ENCODE measurements at places on chromosomes 7 and 10.

DNA sequence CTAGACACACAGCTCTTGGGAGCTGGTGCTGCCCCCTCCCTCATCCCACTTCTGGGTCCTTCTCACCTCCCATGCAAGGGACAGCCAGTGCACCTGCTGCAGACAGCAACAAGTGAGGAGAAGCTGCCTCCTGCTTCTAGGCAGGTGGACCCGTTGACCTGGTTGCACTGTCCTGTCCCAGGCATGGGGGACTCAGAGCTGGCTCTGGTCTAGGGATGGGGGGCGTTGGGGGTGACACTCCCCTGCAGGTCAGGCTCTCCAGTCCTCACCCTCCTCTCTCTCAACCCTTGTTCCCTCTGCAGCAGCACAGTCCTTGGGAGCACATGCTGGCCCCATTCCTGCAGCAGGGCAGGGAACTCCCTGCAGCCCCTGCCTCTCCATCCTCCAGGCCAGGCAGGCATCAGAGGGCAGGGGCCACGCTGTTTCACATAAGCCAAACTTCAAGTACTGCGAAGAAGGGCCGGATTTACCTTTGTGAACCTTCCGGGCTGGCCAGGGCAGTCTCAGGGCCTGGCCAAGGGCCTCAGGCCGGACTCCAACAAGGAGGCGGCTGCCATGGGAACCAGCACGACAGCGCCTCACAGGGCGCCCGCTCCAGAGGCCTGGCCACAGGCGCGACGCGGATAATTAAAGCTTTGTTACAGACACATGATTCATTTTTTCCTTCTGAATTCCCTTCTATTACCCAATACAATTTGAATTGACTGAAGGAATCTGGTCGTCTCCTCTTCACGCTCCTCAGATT is 48.5 kb downstream of the RASGEF1A start:
- DNase-seq: no peak

GRCh38 chr10:7409045-7409731 is 1.6 kb downstream of the SFMBT2 start:
- DNase-seq: no peak

GRCh38 chr7:34365611-34366010 is 292.4 kb upstream of the NPSR1 start:
- no peak for DNase-seq

DNA sequence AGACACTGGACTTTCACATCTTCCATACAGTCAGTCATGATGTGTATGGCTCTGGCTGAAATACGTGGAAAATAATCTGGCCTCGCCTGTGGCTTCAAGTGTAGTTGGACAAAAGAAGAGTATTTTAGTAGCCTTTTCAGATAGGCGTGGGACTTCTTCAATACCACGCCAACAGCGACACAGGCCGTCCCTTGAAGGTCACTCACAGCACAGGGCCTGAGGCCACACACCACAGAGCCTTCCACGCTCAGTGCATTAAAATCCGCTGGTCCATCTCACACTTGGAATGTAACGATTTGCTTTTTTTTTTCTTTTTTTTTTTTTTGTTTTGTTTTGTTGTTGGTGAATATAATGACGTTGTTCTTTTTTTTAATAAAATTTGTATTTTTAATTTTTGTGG is 51.8 kb upstream of the SUN1 start:
- DNase-seq: no peak

DNA sequence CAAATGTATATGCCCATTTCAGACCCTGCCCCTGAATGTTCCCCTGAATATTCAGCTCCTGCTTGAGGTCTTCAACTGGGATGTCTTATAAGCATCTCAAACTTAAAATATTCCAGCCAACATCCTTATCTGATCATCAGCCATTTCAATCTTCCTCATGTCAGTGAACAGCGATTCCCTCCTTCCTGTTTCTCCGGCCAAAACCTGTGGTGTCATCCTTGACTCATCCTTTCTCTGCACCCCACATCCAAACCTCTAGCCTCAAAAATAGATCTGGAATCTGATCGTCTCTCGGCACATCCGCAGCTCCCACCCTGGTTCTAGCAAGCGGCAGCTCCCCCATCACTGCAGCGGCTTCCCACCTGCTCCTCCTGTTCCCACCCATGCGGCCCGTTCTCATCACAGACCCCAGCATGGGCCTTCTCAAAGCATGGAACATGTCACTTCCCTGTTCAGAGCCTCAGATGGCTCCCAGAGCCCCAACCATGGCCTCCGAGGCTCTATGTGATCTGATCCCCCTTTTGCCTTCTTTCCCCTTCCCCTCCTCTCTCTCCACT is 165.7 kb downstream of the HECW1 start:
- no peak for DNase-seq

Measured in stimulated activated CD4-positive, alpha-beta T cell treated with anti-CD3 and anti-CD28 coated beads, TNF-alpha, amount 100 ng/mL, for 24 hours (primary cell).